Lung microvascular endothelial cell (primary cell): ENCODE measurements at places on chromosomes 16 and 17. TPM values are rescaled to one million over a fixed set of nuclear protein-coding genes. Genes with fewer than 3 reads are reported as not detected.

The ACSM2A gene
- under 0.01 TPM in 2 replicates for total RNA-seq

The TBC1D3E gene
- not detected in 2 replicates for total RNA-seq

The KRTAP4-1 gene
- not detected in 2 replicates for total RNA-seq

The CDH3 gene
- not detected in 2 replicates for total RNA-seq

The SLC52A1 gene
- total RNA-seq: under 0.01 and 0.22 TPM in 2 replicates

The SEPTIN1 gene
- total RNA-seq: 0.20 TPM in 1 of 2 replicates, not detected in the other

The VAMP2 gene
- total RNA-seq: 2.8 and 4.6 TPM in 2 replicates
